Right cardiac atrium (tissue), 5 donors: ENCODE measurements at places on chromosomes 16 and 17. TPM values are rescaled to one million over a fixed set of nuclear protein-coding genes. Genes with fewer than 3 reads are reported as not detected.

Gene UNC119
- total RNA-seq = 14.0 TPM

Gene HEATR9
- total RNA-seq = not detected

Gene SEZ6
- not detected for total RNA-seq

GRCh38 chr17:19327031-19327783 lies 35.3 kb downstream of the B9D1 start:
- no peak for DNase-seq

GRCh38 chr17:19418251-19418992 lies 7.4 kb downstream of the RNF112 start:
- DNase-seq = peak; percentile 35

GRCh38 chr17:40720899-40721298 lies 17.3 kb upstream of the KRT24 start:
- no peak for DNase-seq

- no peak for DNase-seq
Observed at GRCh38 chr17:41583137-41584127, 3.3 kb downstream of the KRT14 start.

GRCh38 chr16:51523400-51523799 lies 372.3 kb upstream of the SALL1 start:
- no peak for DNase-seq

DNA sequence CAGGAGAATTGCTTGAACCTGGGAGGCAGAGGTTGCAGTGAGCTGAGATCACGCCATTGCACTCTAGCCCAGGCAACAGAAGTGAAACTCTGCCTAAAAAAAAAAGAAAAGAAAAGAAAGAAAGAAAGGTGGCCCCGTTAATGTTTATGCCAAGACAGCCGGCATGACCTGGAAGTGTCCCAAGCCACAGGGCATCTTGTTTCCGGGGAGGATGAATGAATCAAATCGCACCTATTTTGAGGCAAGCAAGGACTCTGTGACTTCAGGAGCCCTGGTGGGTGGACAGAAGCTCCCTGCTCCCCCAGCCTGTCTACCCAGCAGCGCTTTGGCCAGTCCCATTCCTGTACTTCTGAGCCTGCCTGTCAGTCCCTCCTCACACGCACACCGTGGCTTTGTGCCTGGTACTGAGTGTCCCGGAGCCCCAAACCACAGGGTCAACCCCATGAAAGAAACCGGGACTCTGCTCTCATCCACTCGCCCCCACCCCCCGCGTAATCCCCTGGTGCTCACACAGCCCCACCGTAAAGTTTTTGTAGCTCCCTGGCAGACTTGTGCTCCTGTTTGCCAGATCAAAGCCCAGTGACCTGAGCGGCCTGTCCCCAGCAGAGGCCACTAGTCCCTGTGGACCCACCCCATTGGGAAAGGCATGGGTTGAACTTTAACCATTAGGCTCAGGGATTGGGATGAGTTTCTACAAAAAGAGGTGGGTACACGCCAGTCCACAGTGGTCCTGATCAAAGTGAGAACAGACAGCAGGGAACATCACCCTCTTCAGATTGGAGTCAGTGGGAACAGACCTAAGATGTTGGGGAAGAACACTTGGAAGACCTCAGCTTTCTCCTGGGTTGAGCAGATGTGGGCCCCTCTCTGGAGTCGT lies 19.3 kb downstream of the CD2BP2 start:
- peak; percentile 69 for DNase-seq

DNA sequence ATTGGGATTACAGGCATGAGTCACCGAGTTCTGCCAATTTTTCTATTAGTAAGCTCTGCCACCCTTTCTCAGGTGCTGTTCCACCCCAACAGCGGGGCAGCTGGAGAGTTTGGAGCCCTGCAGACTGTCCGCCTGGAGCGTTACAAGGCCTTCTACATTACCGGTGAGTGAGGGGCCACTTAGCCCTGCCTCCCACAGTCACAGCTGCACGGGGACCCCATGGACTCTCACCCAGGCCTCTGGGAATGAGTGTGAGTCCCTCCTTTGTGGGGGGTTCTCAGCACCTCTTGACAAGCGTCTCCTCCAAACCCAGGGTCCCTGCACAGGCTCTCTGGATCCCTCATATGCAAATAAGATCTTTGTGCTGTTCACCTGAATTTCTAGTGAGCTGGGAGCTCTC lies 56.0 kb downstream of the WIPI1 start:
- no peak for DNase-seq

DNA sequence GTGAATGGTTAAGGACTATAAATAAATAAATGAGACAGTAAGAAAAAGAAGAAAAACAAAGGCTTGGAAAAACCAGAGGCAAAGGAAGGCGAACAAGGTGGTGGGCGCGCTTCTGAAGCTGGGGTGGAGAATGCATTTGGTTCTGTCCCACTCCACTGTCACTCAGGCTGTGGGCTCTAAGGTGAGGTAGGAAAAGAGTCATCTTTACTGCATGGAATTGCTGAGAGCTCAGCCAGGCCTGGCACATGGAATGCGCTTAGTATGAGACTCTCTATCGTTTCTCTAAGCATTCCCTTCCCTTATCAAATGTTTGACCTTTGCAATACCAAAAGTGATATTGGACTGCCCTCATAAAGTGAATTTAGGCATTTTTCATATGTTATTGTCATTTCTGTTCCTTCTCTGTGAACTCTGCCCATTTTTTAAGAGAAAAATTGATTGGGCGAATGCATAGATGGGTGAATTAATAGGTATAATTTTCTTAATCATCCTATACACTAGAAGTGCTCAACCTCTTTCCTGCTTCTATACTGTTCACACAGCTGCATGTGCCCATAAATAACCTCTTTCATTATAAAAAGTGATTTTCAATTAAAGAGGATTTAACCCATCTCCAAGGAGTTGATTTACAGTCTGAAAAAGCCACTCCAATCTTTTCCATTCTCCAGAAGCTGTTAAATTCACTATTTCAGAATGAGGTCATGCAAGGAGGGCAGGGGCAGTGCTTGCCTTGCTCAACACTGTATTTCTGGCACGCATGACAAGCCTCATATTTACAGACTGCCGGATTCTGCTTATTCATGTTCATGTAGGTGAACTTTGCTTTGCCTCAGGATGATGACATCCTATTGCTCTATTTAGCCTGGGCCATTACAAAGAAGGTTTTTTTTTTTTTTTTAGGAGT lies 87.7 kb downstream of the MYH10 start:
- peak; percentile 44 for DNase-seq

DNA sequence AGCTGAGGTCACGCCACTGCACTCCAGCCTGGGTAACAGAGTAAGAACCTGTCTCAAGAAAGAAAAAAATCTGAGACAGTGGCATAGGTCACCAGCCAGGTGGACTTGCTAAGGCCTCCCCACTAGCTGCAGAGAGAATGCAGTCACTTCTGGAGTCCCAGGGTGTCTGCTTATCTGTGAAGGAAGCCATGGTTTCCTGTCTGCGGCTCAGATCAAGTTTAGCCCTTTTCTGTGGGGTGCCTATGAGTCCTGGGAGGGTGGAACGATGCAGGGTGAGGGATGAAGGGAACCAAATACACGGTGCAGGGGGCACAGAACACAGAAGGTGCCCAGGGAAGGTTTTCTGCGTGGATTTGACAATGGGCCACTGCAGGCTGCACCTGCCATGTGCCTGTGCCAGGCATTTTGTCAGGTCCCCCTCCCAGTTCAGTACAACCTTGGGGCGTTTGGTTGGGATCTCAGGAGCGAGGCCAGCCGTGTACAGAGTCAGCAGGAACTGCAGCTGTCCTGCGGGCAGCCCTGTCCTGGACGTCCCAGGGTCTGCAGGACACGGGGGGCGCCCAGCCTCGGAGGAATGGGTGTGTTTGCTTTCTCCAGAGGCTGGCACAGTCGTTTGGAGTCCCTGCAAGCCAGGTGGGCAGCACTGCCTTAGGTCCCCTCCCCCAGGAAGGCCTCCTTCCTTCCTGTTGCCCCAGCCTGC lies 41.8 kb downstream of the RAB11FIP4 start:
- no peak for DNase-seq
